Neural progenitor cell (in vitro differentiated cells): ENCODE measurements at places on chromosomes 3 and 15. TPM values are rescaled to one million over a fixed set of nuclear protein-coding genes. Genes with fewer than 3 reads are reported as not detected.

SLC24A5 gene
- 0.65 TPM in 1 of 2 replicates, not detected in the other for total RNA-seq

WDR72 gene
- total RNA-seq: 2.3 and 4.6 TPM in 2 replicates

TADA3 gene
- 50.8 and 86.3 TPM in 2 replicates for total RNA-seq

DALRD3 gene
- 32.9 and 57.4 TPM in 2 replicates for total RNA-seq

TKT gene
- total RNA-seq: 292 and 555 TPM in 2 replicates

GNAT1 gene
- 0.03 TPM in 1 of 2 replicates, not detected in the other for total RNA-seq

GRCh38 chr3:31762888-31763351 lies 218.1 kb downstream of the OSBPL10 start:
- no peaks in the 10 kb centered on the region for H3K27me3 ChIP-seq
- no peak overlapping the region for H3K27ac ChIP-seq
- H3K4me1 ChIP-seq: peaks cover 9% of the 10 kb centered on the region
- H3K4me3 ChIP-seq: no peak overlapping the region
- DNase-seq: peak; percentile 23
- no peaks in the 10 kb centered on the region for H3K36me3 ChIP-seq

DNA sequence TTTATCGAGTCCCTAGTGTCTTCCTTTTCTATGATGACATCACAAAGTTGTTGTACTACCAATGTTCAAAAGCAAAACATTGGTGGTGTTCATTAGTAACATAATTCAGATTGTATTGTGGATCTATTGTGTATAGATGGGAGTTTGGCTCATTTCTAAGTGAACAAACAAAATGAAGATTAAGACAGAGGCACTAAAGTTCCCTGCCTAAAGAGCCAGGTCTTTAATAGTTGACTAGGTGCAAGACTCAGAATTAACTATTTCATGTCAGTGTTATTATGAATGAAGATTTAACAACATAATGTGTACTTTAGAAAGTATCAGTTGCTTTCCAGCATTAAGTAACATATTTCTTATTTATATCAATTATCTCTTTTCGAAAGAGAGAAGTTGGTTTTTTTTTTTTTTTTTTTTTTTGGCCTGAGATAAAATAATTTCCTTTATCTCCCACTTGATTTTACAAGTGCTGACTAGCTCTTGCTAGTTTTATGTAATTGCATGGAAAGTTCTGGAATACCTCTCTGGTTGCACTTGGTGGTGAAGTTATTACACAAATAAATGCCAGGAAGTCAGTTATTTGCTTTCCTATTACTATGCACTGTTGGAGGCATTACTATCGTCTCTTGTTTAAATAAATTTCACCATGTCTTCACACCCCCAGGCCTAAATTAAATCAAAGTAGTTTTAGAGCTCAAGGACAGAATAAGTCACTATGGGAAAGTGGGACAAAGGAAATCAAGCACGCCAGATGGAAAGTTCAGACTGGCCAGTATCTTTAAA lies 48.7 kb downstream of the NAALADL2 start:
- no peaks in the 10 kb centered on the region for H3K4me1 ChIP-seq
- H3K27ac ChIP-seq: no peak overlapping the region
- no peaks in the 10 kb centered on the region for H3K27me3 ChIP-seq
- no peak for DNase-seq
- H3K4me3 ChIP-seq: no peak overlapping the region
- H3K36me3 ChIP-seq: no peaks in the 10 kb centered on the region

DNA sequence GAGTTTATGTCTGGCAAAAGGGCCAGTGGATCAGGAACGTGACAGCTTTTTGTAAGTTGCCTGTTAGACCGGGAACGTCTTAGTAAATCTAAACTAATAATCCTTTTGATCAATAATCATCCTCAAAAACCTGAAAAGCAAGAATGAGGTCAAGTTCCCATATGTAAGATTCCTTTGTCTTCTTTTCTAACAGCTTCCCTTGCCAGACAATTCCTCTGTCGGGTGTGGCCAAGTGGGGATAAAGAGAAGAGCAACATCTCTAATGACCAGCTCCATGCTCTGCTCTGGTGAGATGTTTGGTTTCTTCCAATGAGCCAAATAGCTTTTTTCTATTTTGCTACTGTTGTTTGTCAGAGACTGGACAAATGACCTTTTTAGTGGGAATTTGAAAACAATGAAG lies 19.8 kb downstream of the FANCD2OS start:
- DNase-seq: no peak
- H3K4me3 ChIP-seq: no peak overlapping the region
- H3K27ac ChIP-seq: no peak overlapping the region

- no peak for DNase-seq
- no peaks in the 10 kb centered on the region for H3K4me1 ChIP-seq
- H3K4me3 ChIP-seq: no peak overlapping the region
- H3K27me3 ChIP-seq: no peaks in the 10 kb centered on the region
- H3K27ac ChIP-seq: no peak overlapping the region
Measured at GRCh38 chr3:127288921-127289705, 1.3 kb upstream of the PRR20G start.

- no peaks in the 10 kb centered on the region for H3K36me3 ChIP-seq
- DNase-seq: no peak
- H3K4me3 ChIP-seq: no peak overlapping the region
- no peaks in the 10 kb centered on the region for H3K4me1 ChIP-seq
- H3K27ac ChIP-seq: no peak overlapping the region
Measured at GRCh38 chr3:193465992-193466608, 87.5 kb upstream of the ATP13A5 start.

DNA sequence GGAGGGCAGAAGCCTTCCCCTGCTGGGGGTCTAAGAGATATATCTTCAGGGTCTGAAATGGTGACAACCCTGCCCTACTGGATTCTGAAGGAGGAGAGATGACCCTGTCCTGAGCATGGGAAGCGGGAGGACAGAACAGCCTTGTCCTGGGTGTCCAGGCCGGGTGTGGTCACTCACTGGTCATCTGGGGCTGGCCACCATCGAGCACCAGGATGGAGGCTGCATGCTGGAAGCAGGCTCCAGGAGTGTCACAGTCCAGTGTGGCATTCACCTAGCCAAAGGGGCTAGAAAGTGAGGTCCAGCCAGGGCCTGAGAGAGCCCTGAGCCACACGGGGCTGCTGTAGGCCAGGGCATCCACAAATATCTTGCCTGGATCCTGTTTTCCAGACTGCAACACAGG lies 5.2 kb downstream of the CDHR4 start:
- no peaks in the 10 kb centered on the region for H3K4me1 ChIP-seq
- H3K36me3 ChIP-seq: no peaks in the 10 kb centered on the region
- H3K4me3 ChIP-seq: no peak overlapping the region
- H3K27ac ChIP-seq: no peak overlapping the region

- H3K4me3 ChIP-seq: no peak overlapping the region
- H3K4me1 ChIP-seq: no peaks in the 10 kb centered on the region
- no peak overlapping the region for H3K27ac ChIP-seq
- DNase-seq: no peak
- no peaks in the 10 kb centered on the region for H3K27me3 ChIP-seq
Measured at GRCh38 chr3:105145511-105145910, 221.2 kb upstream of the ALCAM start.

GRCh38 chr3:14208977-14209394 lies 30.4 kb downstream of the LSM3 start:
- DNase-seq: no peak
- H3K4me3 ChIP-seq: no peak overlapping the region
- H3K27me3 ChIP-seq: no peaks in the 10 kb centered on the region
- no peak overlapping the region for H3K27ac ChIP-seq

- H3K27ac ChIP-seq: peak overlapping the region; percentile 4
- H3K4me3 ChIP-seq: no peak overlapping the region
- H3K36me3 ChIP-seq: peaks cover 24% of the 10 kb centered on the region
Measured at GRCh38 chr15:92922418-92923002, 22.4 kb downstream of the CHD2 start.

GRCh38 chr3:110783541-110783940 lies 288.1 kb upstream of the NECTIN3 start:
- H3K4me1 ChIP-seq: peaks cover 13% of the 10 kb centered on the region
- no peak overlapping the region for H3K27ac ChIP-seq
- peak; percentile 26 for DNase-seq
- no peaks in the 10 kb centered on the region for H3K27me3 ChIP-seq

DNA sequence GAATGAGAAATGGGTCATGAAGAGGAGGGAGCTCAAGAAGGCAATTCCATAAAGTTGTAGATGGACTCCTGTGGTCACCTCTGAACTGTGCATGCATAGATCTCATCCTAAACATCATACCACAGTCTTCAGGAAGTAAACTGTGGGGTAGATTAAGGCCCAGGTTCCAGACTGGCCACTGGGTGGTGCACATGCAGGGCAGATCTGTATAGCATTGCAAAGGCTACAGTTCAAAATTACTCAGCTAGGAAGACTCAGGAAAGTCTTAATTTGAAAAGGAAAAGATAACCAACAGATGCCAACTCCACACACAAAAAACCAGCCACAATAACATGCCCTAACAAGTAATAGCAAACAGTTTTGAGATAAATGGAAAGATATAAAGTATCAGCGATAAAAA lies 20.3 kb downstream of the KY start:
- H3K27me3 ChIP-seq: no peaks in the 10 kb centered on the region
- no peaks in the 10 kb centered on the region for H3K36me3 ChIP-seq
- no peak for DNase-seq
- no peaks in the 10 kb centered on the region for H3K4me1 ChIP-seq
